AG10803 (cell line): ENCODE measurements at places on chromosomes 16 and 17.

DNA sequence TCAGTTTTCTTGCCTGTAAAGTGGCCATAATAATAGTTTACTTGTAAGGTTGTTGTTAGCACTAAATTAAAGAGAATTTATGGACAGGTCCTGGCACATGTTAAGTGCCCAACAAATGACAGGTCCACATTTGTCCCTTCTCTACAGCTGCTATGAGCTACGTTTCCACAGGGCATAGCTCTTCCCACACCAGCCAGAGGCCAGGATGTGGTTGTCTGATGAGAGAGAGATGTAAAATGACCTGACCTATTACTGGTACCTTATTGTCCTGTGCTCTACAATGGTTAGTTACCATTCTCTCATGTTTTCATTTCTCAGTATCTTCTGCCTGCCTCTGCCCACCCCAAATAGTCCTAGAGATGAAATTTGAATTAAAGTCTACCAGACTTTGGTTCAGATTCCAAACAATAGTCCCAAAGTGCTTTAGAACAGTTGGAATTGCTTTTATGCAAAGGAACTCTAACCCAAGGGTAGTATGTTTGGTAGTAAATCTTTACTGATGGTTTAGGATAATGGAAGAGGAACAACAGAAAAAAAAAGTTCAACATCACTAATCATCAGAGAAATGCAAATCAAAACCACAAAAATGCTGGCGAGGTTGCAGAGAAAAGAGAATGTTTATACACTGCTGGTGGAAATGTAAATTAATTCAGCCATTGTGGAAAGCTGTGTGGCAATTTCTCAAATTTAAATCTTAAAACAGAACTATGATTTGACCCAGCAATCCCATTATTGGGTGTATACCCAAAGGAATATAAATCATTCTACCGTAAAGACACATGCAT lies 57.1 kb upstream of the ANKFN1 start:
- peak; percentile 22 for DNase-seq

DNA sequence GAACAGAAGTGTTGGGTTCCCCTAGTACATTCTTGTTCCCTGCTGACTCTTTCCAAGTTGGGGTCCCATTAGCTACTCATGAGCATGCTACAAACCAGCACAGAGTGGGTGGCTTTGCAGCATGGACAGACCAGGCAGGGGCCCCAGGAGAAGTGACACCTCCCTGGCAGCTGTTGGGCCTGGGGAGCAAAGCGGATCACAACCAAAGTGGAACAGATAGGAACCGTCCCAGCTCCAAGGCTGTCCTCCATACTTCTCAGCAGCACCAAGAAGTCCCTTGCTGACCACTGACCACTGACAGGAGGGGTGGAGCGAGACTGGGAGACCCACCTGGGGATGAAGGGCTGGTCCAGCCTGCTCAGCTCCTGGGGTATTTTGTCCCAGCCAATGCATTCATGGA lies 12.4 kb upstream of the GFAP start:
- DNase-seq, result no peak

DNA sequence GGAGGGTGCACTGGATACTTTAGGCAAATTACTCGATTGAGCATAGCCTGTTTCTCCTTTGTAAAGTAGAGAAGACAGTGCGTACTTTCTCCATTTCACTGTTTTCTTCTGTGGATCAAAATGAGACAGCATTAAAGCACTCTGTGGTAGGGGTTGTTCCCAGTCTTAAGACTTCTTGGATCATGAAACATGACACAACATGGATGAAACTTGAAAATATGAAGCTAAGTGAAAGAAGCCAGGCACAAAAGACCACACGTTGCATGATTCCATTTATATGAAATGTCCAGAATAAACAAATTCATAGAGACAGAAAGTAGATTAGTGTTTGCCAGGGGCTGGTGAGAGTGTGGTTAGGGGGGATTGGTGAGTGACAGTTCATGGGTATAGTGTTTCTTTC lies 61.8 kb upstream of the MED9 start:
- no peak for DNase-seq

DNA sequence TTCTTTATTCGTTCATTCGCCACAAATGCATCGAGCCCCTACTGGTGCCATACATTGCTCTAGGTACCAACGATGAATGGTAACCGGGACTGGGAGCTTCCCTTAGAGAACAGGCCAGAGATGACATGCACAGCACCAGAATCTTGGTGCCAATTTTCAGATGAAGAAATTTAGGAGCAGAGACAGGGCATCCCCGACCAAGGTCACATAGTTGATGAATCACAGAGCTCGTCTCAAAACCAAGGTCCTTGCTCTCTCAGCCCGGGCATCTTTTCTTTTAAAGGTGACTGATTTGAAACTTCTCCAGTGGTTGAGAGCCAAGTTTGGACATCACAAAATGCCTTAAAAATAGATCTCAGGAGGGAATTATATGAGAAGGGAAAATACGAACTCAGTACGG lies 73.2 kb upstream of the C16orf82 start:
- DNase-seq, result peak; percentile 13

DNA sequence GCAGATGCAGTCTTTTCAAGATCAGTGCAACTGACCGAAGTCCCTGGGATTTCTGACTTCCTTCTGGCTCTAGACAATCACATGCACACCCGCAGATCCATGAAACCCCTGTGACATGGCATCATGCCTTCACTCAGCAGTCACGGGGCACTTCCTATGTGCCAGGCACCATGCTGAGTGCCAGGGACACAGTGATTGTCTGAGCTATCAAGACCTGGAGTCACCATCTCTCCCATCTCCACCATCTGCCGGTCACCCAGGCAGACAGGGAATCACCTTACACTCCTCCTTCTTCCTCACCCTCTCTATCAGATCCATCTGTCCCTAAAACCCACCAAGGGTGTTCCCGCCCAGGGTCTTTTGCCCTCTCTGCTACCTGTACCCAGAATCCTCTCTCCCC lies 5.3 kb downstream of the BEAN1 start:
- DNase-seq, result no peak
